ENCODE measurements at places on chromosomes 16 and 17.

- DNase-seq = no peak
Observed at GRCh38 chr16:54931120-54932014, 702 bp downstream of the IRX5 start.

GRCh38 chr17:29458066-29458465, 67.9 kb downstream of the TAOK1 start:
- no peak for DNase-seq

DNA sequence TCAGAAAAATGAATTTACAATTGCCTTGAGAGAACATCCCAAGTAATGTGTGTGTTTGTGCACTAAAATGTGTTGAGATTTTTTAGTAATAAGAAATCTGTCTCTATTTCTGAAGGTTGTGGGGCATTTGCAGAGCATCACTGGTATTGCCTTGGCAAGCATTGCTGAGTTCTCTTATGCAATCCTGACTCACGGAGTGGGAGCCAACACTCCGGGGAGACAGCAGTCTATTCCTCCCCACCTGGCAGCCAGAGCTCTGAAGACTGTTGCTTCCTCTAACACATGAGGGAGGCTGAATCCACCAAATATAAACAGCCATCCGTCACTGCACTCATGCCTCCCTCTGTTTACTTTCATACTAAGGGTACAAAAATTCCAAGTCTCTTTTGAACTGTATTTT, 10.6 kb downstream of the CNTD1 start:
- peak; percentile 24 for DNase-seq

- DNase-seq = no peak
Observed at GRCh38 chr17:45940293-45940692, 45.9 kb downstream of the MAPT start.

- no peak for DNase-seq
Observed at GRCh38 chr16:68665501-68665900, 20.4 kb downstream of the CDH3 start.

DNA sequence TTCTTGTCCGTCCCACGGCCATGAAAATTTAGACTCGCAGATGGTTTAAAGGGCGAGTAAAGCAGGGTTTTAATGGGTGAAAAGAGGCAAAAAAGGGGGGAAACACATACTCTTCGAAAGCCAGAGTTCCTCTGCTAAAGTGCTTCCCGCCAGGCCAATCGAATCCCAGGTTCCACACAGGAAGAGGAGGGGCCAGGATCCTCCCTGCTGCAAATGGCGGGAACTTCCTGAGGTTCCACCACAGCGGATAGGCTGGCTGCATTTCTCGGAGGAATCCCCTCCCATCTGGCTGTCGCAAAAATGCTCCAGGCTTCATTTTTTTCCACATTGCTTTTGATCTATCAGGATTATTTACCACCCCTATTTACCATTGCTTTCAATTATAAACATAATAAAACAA, 670.1 kb upstream of the CA10 start:
- DNase-seq = no peak

GRCh38 chr17:76182016-76182764, 41.1 kb upstream of the FOXJ1 start:
- DNase-seq = peak; percentile 83

DNA sequence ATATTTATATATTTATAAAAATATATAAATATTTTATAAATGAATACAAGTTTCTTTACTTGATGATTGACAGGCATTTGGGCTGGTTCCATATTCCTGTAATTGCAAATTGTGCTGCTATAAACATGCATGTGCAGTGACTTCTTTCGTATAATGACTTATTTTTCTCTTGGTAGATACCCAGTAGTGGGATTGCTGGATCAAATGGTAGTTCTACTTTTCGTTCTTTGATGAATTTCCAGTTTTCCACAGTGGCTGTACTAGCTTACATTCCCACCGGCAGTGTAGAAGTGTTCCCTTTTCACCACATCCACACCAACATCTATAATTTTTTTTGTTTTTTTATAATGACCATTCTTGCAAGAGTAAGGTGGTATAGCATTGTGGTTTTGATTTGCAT, 7.8 kb downstream of the ACSM2B start:
- no peak for DNase-seq

DNA sequence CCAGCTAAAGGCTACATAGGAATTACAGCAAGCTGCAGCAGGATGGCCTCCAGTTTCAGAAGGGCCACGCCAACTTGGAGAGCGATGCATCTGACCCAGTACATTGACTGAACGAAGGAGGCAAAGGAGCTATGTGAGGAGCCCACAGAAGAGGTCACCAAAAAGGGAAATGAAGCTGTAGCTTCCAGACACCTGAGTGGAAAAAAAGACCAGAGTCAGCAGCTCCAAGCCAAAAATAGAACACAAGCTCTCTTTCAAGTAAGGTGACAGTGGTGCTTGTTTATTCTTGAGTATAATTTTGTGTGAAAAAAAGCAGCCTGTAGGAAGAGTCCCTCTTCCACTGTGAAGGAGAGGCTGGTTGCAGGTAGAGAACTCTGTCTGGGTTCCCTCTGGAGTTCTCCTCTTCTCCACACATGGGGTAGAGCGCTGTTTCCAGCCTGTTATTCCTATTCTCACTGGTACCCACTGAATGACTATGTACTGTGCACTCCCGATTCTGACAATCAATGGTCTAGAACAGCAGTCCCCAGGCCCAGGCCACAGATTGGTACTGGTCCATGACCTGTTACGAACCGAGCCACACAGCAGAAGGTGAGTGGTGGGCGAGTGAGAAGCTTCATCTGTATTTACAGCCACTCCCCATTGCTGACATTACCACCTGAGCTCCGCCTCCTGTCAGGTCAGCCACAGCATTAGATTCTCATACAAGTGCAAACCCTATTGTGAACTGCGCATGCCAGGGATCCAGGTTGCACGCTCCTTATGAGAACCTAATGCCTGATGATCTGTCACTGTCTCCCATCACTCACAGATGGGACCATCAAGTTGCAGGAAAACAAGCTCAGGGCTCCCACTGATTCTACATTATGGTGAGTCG, 15.1 kb downstream of the CCL4 start:
- DNase-seq = no peak

GRCh38 chr16:11254913-11255736, 879 bp downstream of the SOCS1 start:
- no peak for DNase-seq

- no peak for DNase-seq
Observed at GRCh38 chr17:4766723-4767122, 5.0 kb upstream of the TM4SF5 start.

DNA sequence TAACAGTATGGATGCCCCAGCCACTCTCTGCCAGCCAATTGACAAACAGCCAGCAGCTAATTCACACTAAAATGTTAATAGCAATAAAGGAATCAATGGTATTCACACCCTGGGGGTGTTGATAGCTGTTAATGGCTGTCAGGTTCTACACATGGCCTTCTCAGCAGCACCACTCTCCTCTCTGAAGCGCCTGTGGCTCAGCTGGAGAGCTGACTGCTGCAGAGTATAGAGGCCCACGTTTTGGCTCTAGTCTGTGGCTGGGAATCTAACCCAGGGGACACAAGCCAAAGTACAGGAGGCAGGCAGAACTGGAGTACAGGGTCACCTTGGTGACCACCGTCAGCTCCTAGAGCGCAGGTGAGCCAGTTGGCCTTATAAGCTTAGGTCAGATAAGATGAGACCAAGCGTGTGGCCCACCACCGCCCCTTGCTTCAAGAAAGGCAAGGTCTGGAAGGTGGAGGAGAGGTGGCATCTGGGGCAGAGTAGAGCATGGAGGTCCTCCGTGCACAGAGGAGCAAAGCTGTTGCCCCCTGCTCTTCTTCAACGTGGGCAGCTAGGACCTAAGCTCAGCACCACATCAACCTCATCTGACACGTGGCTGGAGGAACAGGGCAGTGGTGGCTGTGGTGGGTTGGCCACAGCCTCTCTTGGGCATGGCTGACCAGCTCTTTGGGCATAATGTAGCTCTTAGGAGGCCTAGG, 25.4 kb downstream of the CCR7 start:
- DNase-seq = no peak

DNA sequence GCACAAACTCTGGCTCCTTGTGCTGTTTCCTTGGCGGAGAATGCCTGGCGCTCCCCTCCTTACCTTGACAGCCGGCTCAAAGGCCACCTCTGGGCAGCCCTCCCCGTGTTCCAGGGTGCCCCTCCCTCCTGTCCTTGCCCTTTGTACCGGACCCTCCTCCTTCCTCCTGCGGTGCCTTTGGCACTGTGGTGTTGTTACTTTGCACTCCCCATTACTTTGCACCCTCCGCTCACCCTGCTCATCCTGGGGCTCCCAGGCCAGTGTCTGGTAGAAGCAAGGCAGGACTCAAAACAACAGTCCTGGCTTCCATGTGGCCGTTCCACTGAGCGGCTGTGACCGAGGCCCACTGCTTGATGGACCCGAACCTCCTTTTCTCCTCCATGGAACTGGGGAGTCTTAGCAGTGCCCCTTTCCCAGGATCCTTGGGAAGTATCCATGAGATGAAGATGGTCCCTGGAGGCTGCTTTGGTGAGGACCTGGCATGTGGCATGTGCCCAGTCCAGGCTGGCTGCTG, 147.8 kb downstream of the CMIP start:
- no peak for DNase-seq

- no peak for DNase-seq
Observed at GRCh38 chr17:57466017-57466471, 209.7 kb downstream of the MSI2 start.

GRCh38 chr17:27346228-27346899, 52.5 kb downstream of the WSB1 start:
- DNase-seq = no peak

GRCh38 chr16:80369138-80369958, 171.4 kb upstream of the DYNLRB2 start:
- DNase-seq = peak; percentile 58

All from anterior cingulate cortex (tissue), 58 donors.